ENCODE measurements at places on chromosomes 1 and 21.

DNA sequence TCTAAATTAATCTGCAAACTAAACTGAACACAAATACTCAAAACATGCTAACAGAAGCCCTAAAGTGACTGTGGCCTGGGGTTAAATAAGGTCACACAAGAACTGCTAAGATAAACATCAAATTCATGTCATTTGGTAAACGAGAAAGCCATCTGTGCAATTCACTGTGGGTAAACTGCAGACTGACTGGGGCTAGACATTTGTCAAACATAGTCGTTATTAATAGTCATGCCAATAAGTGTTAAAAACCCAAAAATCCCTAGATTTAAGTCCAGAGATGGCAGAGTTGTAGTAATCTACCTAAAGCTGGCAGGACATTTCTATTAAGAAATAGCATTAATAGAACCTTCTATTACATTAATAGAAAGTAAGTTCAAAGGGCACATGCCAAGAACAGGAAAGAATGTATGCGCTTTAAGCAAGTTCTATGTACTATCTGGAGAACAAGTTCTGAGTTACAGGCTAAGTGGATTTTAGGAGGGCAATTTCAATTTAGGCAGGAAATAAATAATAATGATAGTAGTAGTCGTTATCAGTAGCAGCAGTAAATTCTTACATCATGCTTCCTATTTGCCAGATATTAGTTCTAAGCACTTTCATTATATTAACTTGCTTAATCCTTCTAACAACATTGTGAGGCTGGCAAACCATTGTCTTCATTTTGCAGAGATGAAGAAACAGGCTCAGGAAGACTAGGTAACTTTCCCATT, 8.6 kb downstream of the EDEM3 start:
- peak; percentile 6 for DNase-seq

- DNase-seq = no peak
Measured at GRCh38 chr1:61050541-61051442, 31.6 kb upstream of the NFIA start.

DNA sequence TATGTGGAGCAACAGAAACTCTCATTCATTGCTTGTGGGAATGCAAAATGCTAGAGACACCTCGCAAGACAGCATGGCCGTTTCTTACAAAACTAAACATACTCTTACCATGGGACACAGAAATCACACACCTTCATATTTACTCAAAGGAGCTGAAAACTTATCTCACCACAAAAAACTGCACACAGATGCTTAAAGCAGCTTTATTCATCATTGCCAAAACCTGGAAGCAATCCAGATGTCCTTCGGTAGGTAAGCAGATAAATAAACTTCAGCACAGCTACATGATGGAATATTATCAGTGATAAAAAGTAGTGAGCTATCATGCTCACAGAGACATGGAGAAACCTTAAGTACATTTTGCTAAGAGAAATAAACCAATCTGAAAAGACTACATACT, 124.3 kb downstream of the RERE start:
- no peak for DNase-seq

DNA sequence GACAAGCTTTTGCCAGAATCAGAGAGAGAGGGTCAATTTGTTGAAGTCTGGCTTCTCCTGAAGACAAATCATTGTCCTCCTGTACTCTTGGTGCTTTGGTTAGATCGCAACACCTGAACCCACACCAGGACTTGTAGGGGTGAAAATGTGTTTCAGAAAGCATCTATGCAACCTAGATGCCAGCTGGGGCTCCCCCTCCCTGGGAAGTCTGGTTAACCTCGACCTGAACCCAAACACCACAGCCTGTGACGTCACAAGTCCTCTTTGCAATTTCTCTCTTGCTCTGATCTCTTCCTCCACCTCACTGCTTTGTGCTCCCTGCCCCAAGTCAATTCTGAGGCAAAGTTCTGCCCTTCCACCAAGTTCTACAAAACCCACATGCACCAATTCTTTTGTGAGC, 42.8 kb upstream of the USP24 start:
- DNase-seq = no peak

GRCh38 chr1:97489834-97490233, 431.0 kb downstream of the DPYD start:
- peak; percentile 46 for DNase-seq

DNA sequence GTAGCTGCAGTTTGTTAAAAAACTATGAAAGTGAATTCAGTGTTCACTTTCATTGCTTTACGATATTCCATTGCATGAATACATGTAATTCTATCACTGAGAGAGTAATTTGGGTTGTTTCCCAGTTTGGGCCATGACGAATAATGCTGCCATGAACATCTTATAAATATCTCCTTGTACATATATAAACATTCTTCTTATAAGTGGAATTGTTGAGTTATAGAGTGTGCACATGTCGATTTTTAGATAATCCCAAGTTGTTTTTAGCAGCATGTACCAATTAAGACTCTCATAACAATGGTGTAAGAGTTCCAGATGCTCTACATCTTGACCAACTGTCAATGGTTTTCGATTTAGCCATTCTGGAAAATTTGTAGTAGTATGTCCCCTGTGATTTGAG, 40.9 kb downstream of the ALG6 start:
- no peak for DNase-seq

- peak; percentile 10 for DNase-seq
Measured at GRCh38 chr1:56715156-56715555, 70.0 kb downstream of the PRKAA2 start.

- DNase-seq = no peak
Measured at GRCh38 chr1:244863491-244864252, 671 bp downstream of the HNRNPU start.
